COLO829 (cell line): ENCODE measurements at places on chromosomes 7 and 10.

- DNase-seq, result no peak
These were observed 152.9 kb downstream of the DYNC1I1 start for GRCh38 chr7:95925236-95925635.

DNA sequence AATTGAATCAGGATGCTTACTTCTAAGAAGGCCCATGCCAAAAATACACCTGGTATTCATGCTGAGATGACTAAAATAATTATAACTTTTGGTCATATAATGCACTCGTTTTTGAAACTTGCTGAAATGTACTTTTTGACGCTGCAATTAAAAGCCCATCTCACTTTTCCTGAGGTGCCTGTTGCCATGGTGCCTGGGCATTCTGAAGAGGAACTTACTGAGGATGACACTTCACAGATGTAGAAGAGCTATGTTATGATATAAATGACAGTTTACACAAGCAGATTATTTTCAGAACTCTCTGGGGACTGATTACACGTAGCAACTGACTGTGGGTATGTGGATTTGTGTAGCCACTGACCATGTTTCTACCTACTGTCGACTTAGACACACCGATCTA, 182.4 kb downstream of the TPK1 start:
- DNase-seq, result no peak

DNA sequence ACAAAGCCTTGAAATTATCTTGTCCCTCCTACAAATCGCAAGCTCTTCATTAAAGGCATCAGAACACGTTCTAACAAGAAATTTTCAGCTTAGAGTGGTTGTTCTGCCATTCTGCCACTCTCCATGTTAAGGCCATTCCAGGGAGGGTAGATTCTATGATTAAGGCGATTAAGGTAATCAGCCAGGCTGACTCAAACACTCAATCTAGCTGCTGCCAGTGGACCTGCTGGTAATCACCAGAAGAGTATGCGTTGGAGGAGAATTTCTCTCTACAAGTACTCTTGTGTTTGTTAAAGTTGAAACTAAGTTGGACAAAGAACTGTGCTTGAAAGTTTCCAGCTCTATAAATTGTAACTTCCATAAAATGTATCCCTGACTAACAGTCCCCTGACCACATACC, 149.2 kb upstream of the COL1A2 start:
- DNase-seq, result no peak

- no peak for DNase-seq
These were observed 118.8 kb upstream of the LYZL2 start for GRCh38 chr10:30748152-30748973.

DNA sequence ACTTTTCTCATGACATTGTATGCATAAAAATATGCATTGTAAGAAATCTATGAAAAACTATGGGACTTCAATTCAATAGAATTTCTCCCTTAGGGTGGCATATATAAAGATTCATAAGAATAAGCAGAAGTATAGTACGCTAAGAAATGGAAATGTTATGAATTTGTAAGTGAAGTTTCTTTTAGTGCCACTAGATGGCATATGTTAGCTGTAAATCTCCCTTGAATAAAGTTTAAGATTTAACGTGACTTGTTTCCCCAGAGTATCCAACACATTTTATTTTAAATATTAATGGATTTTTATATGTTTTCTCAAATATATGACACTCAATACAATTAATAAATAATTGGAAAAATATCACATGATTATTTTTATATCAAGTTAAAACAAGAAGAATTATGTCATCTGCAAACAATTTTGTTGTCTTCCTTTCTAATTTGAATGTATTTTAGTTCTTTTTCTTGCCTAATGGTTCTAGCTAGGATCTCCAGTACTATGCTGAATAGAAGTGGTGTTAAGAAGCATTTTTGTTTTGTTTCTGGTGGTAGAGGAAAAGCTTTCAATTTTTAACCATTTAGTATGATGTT, 287.2 kb downstream of the HGF start:
- peak; percentile 67 for DNase-seq

- no peak for DNase-seq
These were observed 130.5 kb upstream of the PFKP start for GRCh38 chr10:2936816-2937215.

DNA sequence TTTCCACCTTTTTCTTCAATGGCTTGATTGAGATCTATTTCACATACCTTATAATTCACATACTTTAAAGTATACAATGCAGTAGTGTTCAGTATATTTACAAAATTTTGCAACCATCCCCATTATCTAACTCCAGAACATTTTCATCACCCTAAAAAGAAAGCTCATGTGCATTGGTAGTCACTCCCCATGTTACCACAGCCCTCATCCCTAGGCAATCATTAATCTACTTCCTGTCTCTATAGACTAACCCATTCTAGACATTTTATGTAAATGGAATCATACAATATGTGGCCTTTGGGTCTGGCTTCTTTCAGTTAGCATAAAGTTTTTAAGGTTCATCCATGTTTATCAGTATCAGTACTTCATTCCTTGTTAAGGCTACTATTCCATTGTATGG, 214.2 kb downstream of the WDR11 start:
- DNase-seq, result no peak

GRCh38 chr10:74816824-74817498, 9.4 kb upstream of the KAT6B start:
- DNase-seq, result no peak

DNA sequence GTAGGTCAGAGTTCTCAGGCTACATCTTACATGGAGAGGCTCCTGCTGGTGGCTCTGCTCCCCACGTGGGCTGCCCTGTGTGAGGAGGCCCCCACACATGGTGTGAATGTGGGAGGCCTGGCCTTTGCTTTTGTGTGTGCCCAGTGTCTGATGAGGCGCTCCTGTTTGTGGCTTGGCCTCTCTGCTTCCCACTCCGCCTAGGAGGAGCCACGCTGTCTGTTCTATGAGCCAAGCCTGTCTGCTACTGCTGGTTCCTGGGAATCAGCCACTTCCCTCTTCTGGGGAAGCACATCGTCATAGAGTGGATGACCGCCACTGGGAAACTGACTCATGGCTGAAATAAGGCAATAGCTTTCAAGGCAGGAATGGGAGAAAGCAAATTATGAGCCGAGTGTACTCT, 87.1 kb downstream of the CYP26A1 start:
- no peak for DNase-seq

DNA sequence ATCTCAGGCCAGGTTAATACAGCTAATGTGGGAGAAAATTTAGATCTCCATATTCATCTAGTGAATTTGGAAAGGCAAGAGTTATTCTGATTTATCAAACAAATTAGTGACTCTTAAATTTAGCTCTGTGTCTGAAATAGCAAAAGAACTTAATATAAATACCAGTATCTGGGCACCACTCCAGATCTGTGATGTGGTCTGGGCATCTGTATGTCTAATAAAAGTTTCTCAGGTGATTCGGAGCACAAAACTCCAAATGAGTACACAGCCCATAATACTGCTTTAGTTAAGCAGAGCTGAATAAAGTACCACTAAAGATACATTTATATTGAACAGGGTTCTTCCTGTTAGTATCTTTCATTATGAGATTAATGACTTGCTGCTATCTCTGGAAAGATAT, 261.4 kb downstream of the BAMBI start:
- no peak for DNase-seq

- DNase-seq, result no peak
These were observed 156.7 kb downstream of the BTAF1 start for GRCh38 chr10:92080244-92080643.

- DNase-seq, result no peak
These were observed 13.4 kb downstream of the ZNF316 start for GRCh38 chr7:6650521-6651011.

DNA sequence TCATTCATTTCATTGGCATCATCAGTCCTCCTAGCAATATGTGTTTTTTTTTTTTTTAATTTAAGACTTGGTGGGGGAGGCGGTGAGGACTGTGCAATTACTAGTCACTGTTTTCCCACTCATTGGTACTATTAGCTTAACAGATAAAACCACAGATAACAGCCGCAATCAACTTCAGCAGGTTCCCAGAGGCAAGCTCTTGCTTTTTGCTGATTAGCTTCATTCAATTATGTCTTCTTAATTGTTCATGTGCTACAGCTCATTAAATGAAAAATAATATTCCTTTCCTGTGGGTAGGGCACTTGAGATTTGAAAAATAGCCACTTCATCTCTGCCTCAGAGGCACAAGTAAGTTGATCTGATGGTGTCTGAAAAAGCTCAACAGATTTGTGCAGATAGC, 215.5 kb downstream of the PCDH15 start:
- DNase-seq, result no peak

- peak; percentile 29 for DNase-seq
These were observed 140.3 kb downstream of the FOXP2 start for GRCh38 chr7:114554781-114555537.

GRCh38 chr7:5636914-5637313, 144.5 kb downstream of the RNF216 start:
- peak; percentile 99 for DNase-seq

GRCh38 chr7:98840722-98841121, 29.1 kb downstream of the TMEM130 start:
- no peak for DNase-seq

DNA sequence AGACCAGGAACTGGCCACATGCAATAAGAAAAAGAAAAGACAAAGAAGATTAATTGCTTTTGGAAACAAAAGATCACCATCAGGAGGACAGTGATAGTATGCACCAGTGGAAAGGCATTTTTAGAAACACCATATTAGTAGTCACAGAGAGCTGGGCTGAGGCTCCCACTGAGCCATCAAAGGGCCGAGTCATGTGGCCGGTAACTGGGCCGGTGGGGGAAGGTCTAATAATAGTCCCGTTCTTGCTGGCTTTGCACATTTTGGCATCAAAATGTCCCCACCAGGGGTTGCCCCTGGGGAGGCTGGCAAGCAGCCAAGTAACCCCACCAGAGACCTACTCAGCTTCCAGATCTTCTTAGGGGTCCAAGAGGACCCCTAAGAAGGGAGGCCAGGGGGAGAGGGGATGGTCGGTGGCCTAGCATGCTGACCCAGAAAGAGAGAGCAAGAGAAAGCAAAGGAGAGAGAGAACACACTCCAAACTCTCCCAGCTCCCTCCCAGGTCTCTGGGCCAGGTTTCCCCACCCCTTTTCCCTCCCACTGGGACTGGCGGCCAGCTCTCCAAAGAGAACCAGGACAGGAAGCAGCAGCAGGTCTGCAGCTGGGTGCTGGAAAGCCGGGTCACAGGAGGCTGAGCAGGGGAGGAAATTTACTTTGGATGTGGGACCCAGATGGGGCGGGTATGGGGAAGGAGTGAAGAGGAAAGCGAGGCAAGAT, 70.2 kb upstream of the FGFR2 start:
- no peak for DNase-seq

DNA sequence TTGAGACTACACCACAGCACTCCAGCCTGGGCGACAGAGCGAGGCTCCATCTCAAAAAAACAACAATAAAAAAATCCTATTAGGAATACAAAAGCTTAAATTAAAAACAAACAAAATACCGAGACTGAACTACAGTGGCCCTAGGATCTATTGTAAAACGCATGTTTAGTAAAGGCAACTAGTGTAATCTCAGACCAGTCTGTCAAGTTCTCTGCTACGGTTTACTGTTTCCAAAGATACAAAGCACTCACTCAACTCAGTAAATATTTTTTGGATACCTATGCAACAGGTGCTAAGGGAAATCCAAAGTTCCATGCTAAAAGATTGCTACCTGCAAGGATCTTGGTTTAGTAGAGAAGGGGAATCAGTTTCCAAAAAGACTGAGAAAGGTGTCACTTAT, 3.4 kb upstream of the MIOS start:
- DNase-seq, result no peak

DNA sequence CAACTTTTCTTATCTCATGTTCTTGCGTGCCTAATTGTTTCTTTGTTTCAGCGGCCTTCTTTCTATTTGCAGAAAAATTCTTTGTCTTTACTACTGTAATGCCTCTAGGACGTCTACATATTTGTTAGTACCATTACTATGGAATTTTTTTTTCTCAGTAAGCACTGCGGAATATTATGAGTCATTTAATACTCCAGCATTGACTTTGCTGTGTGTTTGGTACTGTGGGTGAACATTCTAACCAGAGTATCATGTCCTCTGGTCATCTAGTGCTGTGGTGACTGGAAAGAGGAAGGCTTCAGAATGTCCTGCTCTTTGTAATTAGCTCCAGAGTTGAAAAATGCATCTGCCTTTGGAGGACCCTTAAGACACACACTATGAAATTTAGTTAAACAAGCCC, 58.5 kb upstream of the FERD3L start:
- DNase-seq, result no peak

DNA sequence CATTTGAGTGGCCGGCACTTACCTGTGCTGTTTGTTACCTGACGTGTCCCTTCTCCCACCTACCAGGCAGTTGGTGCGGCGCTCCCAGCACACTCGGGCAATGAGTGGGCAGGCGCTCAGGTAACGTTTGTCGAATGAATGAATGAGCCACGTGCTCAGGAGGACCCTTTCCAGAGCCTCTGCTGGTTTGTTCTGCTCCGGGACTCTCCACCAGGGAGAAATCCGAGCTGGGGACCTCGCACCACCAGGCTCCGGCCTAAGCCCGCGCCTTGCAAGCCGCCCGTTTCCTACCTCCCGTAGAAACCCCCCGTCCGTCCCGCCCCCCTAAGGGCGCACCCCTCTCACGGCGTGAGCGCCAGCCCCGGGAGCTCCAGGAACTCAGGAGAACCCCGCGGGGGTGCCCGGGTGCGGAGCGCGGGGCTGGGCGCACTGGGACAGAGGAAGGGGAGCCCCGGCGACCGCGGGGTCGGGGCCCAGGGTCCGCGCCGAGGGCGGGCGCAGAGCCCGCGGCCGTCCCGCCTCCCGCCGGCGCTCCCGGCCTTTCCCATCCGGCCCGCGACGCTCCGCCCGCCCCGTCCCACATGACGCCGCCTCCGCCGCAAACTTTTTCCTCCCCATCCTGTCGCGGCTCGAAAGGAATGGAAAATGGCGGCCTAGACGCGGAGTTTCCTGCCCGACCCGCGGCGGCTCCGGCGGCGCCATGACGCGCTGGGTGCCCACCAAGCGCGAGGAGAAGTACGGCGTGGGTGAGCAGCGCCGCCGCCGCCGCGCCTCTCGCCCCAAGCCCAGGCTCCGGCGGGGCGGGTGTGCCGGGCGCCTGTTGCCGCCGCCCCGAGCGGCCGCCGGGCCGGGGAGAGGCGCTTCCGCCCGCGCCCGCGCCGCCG, at the start of gene DOCK1:
TSS of gene DOCK1 (plus strand) at position 611 of the 884 bp plus-strand sequence. CDS start at position 701, 90 bp downstream.
- DNase-seq, result peak; percentile 44

GRCh38 chr7:80640846-80641245, 2.4 kb downstream of the CD36 start:
- DNase-seq, result no peak

DNA sequence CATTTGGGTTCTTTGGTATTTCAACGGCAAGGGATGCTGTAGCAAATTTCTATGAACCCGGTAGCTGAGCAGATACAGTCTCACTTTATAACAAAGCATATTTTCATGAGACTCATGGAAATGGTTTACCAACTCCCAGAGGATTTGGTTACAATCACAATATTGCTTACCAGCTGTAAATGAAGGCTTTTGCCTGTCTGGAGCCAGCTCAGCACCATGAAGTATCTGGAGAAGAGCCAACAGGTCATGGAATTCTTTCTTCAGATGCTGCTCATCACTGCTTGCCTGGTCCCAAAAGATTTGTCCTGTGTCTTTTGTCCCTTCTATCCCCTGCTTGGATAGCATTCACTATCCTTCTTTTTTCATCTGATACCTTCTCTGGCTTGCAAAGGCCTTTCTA, 316.9 kb upstream of the PHYHIPL start:
- DNase-seq, result no peak

GRCh38 chr7:68964060-68964459, 634.2 kb upstream of the AUTS2 start:
- no peak for DNase-seq

- DNase-seq, result no peak
These were observed 2.8 kb downstream of the ZNF22 start for GRCh38 chr10:45003432-45004000.
